ENCODE measurements at places on chromosomes 3 and 15.

GRCh38 chr3:71684046-71684756 is 41.0 kb downstream of the EIF4E3 start:
- no peak for DNase-seq

DNA sequence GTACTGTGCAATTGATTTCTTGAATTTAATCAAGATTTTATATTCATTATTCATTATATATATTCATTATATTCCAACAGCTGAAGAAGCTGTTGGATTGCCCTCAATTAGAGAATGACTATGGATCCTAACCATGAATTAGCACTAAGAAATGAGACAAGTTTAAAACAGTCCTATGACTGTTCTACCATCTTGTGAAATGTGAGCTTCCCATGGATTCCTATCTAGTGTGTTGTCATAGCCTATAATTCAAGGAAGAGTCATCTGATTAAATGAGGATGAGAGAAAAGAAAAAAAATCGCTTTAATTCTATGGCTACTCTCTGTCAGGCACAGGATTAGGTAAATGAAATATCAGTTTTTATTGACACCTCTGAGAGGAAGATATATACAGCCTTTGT is 696.6 kb upstream of the NAALADL2 start:
- DNase-seq = no peak

- no peak for DNase-seq
Observed at GRCh38 chr3:66299891-66300290, 79.1 kb downstream of the SLC25A26 start.

GRCh38 chr3:189025866-189026265 is 145.9 kb upstream of the TPRG1 start:
- DNase-seq = no peak

DNA sequence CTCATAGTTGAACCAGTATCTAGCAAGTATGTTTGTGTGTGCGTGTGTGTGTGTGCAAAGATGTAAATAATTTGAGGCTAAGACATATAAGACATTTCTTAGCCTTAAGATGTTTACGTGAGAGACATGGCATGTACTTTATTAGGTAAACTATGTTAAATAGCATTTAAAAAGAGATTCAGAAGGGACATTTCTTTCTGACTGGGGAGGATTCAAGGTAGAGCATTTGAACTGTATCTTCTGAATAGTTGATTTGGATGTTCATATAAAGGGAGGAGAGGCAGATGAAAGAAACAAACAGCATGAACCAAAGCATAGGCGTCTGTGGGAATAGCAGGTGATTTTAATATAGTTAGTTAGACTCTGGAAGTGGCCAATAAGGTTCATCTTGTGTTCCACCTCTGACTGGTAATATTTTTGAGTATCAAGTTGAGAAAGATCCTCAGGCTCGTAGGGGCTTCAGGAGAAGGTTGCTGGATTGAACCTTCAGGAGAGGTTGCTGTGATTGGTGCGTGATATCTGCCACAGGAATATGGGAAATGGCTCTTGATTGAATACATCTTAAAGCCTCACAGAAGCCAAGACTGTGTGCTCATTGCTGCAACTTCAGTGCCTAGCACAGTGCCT is 12.6 kb downstream of the NFKBIZ start:
- DNase-seq = no peak

DNA sequence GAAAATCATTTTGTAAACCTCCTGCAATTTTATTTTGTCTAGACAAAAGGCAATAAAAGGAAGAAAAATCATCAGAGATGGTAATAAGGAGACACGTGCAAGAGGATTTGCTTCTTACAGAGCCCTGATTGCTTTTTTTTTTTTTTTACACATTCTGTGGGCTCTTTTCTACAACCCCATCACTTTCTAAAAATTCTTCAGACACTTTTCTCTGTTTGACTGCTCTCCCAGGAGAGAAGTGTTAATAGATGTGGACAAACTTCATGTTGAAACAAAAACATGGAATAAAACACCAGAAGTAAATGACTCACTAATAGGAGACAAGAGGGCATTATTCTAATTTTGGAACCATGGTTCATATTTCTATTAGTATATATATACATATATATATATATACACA is 114.4 kb upstream of the TPRG1 start:
- no peak for DNase-seq

GRCh38 chr3:164235289-164236028 is 842.8 kb downstream of the SI start:
- no peak for DNase-seq

GRCh38 chr3:71476950-71477349 is 106.6 kb downstream of the FOXP1 start:
- no peak for DNase-seq

DNA sequence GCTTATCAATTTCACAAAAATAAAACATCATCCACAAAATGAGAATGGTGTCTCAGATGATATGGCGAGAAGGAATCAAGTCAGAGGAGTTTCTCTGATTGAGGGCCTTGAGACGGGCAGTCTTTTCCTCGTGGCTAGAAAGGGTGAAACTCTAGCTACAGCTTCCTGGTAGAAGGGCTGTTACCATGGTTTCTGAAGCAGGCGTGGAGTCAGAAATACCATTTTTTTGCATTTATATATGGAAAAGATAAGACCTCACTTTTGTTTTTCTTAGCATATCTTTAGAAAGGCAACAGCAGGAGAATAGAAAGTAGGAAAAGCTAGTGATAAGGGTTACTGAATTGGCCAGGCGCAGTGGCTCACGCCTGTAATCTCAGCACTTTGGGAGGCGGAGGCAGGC is 17.3 kb upstream of the SAMD7 start:
- no peak for DNase-seq
